ENCODE measurements at places on chromosomes 12 and 14.

DNA sequence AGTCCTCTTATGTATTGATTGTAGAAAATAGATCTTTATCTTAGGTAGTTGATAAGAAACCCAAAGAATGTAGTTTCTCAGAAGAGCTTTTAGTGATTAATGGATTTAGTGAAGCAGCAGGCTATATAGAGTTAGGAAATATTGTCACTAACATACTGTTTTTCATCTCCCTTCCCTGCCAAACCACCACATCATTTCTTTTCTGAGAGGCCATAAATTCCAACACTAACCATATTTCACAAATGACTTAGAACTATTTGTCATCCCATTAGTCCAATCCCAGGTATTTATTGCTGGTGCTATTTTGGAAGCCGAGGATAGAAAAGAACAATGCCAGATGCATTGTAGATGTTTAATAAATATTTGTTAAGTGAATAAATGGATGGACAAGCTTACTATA is 185.7 kb downstream of the KICS2 start:
- DNase-seq, result no peak

- no peak for DNase-seq
Measured at GRCh38 chr12:132172619-132173018, 28.4 kb downstream of the NOC4L start.

DNA sequence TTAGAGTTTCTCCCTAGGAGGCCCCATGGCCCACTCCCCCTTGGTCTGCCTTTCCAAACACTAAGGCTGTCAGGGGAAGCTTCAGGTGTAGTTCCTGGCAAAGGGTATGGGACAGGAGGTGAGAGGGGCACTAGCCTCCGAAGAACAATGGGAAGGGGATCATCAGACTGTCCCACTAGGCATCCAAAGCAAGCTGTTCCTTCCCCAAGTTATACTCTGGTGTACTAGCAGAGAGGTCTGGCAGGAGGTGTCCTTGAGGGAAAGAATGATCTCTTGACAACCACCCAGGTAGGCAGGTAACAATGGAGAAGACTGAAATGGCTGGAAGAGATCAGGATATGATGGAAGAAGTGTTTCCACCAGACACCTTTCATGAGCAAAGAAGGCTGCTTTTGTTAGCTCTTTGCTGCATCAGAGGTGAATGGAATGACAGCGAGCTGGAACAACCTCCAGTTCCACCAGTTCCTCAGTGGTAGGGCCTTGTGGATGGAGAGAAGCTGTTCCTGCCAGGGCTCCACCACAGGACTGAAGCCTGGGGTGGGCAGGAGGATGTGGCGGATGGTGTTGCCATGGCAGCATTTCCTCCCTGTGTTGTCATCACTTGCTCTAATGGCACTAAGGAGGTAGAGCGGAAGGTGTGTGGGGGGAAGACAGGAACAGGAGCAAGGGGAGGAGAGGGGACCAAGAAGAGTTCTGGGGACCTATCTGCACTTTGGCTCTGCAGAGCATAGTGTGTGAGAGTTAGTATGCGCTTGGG is 2.3 kb upstream of the AGAP2 start:
- DNase-seq, result peak; percentile 70

DNA sequence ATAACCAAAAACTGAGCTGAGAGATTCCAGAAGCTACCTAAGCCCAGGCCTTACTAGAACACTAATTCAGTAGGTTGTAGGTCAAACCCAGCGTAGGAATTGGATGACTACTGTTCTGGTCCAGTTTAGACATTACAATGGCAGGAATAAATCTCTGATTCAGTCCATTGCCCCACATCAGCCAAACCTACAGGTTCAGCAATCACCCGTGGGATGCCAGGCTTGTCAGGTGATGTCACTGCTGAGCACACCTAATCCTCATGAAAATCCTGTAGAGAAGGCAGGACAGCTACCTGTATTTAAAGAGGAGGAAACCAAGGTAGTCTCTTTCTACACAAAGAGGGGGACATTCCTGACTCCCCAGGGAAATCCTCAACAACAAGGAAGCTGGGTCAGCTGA is 63.7 kb downstream of the RFX4 start:
- no peak for DNase-seq

GRCh38 chr12:104456950-104457745 is 400 bp downstream of the CHST11 start:
- no peak for DNase-seq

GRCh38 chr12:116600959-116601918 is 42.1 kb downstream of the MAP1LC3B2 start:
- DNase-seq, result no peak

DNA sequence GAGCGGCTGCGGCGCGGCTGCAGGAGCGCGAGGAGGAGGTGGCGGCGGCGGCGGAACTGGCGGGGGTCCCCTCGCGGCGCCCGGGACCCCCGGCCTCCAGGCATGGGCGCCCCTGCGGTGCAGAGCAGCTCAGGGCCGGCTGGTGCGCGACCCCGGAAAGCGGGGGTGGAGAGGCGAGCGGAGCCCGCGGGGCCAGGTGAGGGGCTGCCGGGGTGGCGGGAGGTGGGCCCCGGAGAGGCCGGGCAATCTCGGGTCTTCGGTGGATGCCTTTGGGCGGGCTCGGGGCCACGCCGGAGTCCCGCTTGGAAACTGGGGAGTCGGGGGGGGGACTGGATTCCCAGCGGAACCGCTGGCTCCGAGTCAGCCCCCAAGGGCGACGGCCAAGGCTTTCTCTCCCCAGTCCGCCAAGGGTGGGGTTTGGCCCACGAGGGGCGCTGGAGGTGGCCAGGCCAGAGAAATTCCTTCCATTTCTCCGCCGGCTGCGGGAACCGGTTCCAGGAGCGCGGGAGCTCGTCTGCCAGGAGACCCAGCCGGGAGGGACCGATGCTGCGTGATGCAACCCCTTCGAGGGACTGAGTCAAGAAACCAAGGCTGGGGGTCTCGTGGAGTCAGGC is 13.9 kb upstream of the NR4A1 start:
- DNase-seq, result no peak

- no peak for DNase-seq
Measured at GRCh38 chr12:76777765-76778216, 13.9 kb downstream of the ZDHHC17 start.

DNA sequence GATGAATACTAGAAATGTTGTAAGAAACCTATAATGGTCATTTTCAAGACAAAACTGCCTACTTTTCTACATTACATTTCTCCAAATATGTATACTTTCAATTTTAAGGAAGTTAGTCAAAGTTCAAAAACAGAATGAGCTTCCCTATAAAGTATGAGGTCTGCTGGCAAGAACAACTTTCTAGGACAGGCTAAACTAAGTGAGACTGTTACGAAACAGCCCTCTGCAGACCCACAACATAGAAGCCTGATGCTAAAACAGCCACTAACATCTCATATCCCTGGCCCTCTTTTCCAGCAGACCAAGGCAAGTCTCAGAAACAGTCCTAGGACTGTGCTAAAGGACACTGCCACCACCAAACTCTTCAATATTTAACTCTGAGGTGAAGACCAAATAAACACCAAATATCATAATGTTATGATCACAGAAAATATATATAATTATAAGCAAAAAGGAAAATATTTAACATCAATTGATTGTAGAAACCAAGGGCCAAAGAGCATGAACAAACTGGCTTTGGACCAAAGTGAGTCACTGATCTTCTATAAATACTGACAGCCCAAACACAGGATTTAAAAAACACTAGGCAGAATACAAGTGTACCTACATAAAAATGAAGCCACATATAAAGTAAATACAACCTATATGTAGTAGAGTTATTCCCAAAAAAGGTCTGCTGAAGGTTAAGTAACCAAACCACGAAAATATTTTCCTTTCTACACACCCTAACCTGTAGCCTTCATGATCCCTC is 27.7 kb downstream of the PPP4R3A start:
- DNase-seq, result no peak

DNA sequence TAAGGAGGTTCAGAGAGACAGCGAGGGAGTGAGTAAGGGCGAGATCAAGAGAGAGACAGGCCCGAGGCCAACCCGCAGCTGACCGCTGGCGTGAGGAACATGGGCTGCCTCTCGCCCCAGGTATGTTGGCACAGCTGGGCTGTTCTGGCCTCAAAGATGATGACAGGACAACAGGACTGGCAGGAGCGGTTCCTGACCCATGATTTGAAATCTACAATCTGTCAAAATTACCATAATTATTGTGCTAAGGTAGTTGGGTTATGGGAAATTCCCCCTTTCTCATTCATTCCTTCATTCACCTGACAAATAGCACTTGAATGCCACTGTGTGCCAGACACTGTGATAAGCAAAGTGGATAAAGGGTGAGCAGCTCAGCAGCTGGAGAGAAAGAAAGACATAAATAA is 5.1 kb upstream of the ENDOU start:
- no peak for DNase-seq

DNA sequence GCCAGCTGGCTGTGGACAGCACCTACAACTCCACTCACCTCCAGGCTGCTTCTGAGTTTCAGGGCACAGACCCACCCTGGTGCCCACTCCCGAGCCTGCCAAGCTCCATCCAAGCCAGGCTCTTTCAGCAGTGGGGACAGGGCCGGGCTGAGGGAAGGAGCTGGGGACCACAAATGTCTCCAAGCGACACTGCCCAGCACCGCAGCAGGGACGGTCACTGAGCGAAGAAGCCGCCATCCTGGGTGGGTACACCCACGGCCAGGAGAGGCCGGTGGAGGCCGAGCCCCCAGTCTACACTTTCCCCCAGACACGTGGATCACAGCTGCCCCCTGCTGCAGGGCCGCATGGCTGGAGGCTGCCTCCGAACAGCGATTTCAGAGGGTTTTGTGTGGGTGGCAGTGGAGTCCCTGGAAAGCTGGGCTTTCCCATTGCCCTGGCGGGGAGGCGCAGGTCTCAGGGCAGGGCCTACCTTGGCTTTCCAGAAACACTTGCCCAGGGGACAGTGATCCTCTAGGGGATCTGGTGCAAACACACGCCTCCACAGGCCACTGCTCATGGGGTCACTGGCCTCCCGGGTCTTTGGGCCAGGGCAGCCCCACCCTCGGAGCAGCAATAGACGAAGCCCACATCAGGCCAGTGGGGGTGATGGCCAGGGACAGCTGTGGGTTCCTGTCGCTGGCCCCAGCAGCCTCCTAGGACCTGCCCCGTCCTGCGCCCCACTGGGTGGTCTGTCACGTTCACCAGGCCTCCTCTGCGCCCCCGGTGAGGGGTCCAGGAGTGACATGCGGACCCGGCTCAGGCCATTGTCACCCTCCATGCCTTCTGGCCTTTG is 1.2 kb upstream of the GPR132 start:
- no peak for DNase-seq

DNA sequence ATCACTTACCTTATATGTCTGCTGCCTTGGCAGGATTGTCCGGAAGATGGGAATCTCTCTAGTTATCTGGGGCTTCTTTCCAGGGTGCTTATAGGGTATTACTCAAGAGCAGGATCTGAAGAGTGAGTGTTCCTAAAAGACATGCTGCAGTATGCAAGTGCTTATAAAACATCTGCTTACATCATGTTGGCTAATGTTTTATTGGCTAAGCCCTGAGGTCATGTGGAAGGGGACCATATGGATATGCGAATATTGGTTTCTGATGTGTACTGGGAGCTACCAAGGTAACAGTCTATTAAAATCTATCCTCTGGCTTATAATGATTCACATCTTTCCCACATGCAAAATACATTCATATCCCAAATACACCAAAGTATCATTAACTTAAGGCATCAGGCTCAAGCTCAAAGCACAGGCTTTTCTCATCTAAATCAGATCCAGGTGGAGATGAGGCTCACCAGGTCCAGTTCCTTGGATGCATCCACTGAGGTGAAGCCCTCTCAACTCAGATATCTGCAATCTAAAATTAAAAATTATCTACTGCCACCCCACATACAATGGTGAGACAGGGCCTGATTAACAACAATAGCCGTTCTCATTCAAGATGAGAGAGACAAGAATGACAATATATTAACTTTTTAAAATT is 29.8 kb downstream of the LRRIQ1 start:
- no peak for DNase-seq

- DNase-seq, result no peak
Measured at GRCh38 chr14:51457843-51458562, 193.7 kb upstream of the FRMD6 start.

DNA sequence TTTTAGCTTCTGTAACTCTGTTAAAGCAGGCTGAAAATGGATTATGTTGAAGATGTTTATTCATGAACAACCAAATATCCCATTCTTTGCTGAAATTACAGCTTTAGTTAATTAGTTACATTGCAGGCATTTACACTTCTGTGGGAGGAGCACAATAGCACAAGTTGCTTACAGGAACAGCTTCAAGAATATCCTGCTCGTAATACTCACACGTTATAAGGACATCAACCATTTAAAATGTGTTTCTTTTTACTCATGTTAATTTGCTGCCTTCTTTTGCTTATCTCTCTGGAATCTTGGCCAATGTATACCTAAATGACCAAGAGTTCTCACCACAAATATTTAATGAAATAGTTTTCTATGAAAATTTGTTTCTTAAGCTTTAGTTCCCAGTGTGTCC is 305.2 kb upstream of the SYT1 start:
- no peak for DNase-seq

DNA sequence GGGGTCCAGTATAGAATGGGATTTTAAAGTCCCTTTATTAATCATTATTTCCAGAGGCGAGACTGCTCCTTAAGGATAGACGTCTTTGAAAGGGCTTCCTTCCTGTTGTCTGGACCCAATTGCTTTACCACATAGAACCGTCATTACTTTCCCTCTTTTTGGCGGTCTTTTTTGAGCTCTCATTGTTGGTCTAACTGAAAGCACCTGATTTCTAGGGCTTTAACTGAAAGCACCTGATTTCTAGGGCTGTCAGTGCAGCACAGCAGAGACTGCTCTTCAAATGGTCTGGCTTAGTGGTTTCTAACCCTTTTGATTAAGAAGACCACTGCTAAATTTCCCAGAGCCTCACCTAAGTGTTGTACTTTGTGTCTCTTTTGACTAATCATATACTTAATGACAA is 95.8 kb downstream of the PRKCH start:
- no peak for DNase-seq

GRCh38 chr12:8946733-8947132 is 2.7 kb downstream of the M6PR start:
- DNase-seq, result no peak

GRCh38 chr12:117363953-117364486 is 2.6 kb upstream of the NOS1 start:
- no peak for DNase-seq

GRCh38 chr12:124542021-124542949 is 25.1 kb downstream of the NCOR2 start:
- no peak for DNase-seq

DNA sequence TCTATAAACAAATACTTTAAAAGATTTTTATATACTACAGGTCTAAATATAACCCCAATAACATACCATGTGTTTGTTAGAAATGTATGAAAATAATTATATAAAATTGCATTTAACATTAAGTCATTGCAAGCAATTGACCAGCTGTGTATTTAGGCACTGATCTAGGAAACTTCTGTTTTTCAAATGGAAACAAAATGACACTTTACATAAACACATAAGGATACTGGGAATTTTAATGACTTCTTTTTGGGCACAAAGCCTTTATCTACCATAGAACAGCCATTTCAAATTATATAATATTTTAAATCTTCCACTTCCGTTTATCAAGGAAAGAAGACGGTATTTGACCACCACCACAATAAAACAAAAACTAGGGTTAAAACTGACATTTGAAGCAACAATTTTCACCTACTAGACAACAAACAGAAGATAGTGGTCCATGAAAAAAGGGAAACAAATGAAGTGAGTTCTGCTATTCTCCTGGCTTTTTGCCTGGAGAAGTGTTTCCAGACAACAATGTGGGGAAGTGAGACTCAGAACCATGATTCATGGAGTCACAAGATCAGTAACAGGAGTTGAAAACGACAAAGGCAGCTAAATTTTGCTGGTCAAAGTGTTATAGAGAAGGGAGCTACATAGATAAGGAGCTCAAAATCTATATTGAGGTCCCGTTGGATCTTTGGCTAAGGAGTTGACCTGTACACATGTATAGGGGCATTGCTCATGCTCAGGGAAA is 475.1 kb downstream of the TRHDE start:
- no peak for DNase-seq
